ENCODE measurements at places on chromosomes 5 and 9. TPM values are rescaled to one million over a fixed set of nuclear protein-coding genes. Genes with fewer than 3 reads are reported as not detected.
A peak's percentile ranks its signal among the peaks of the same experiment; 100 is the strongest.

GRCh38 chr9:94287877-94288513, 28.9 kb downstream of the ZNF169 start:
- no peak for DNase-seq

DNA sequence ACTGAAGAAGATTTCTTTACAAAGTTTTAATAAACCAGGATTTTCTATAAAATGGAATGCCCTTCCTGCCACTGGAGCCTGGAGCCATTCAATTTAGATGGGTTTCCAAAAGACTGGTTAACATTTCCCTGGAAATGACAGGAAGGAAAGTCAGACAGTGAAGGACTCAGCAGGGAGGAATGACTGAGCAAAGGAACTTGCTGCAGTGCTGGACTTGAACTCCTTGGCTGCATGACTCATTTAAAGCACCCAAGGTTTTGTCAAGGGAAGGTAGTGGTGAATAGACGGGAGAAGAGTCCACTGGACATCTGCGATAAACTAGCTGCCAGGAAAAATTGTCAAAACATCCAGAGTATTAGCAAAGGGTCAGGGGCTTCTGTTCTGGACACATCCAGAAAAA, 163.8 kb upstream of the SLC28A3 start:
- DNase-seq, result no peak

- no peak for DNase-seq
These were observed 8.4 kb downstream of the PTCH1 start for GRCh38 chr9:95508242-95508967.

DNA sequence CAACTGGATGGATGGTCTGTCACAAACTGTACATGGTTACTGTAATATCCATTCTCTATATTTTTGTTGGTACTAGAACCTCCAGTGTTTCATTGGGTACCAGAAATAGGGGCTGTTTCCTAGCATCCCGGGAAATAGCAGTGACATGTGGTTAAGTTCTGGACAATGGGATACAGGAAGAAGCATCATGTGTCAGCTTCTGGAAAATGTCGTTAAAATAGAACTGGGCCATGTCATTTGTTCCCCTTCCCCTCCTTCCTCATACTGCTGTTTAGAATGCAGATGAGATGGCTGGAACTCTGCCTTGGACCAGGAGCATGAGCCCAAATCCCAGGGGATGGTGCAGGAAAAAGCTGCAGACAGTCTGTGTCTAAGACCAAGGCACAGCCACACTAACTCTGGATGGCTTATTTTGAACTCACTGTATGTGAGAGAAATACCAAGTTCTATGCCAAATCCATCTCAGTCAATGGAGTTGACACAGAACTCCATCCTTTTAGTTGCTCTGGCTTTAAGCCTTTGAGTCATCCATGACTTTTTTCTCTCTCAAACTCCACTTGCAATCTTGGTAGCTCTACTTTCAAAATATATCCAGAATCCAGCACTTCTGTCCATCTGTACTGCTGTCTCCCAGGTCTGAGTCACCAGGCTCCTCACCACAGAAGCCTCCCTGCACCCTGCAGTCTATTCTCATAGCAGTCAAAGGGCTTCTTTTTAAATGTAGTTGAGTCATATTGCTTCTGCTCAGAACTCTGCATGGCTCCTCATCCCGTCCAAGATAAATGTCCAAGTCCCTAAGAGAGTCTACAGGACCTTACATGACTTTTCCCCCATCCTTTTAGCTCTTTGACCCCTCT, 184.2 kb downstream of the NSG2 start:
- no peak for DNase-seq

DNA sequence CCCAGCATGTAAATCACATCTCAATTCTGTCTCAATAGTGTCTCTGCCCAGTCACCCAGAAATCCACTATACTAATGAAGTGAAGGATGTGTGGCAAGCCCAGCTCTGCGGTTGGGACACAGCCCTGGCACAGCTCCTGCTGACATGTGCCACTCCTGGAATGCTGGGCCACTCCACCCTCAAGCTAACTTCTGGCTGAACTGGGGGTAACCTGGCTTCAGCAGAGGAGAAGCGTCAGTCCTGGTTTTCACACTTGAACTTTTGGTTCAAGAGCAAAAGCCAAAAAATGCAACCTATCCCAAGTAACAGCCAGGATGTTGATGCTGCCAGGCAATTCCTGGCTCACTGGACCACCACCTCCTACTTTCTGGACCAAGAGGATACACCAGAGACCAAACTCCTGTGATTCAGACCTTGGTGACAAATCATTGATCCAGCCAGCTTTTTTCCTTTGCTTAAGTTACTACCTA, 86.4 kb downstream of the ARRDC3 start:
- DNase-seq, result peak; percentile 92

- DNase-seq, result no peak
These were observed 11.8 kb upstream of the ZDHHC11 start for GRCh38 chr5:862367-863243.

DNA sequence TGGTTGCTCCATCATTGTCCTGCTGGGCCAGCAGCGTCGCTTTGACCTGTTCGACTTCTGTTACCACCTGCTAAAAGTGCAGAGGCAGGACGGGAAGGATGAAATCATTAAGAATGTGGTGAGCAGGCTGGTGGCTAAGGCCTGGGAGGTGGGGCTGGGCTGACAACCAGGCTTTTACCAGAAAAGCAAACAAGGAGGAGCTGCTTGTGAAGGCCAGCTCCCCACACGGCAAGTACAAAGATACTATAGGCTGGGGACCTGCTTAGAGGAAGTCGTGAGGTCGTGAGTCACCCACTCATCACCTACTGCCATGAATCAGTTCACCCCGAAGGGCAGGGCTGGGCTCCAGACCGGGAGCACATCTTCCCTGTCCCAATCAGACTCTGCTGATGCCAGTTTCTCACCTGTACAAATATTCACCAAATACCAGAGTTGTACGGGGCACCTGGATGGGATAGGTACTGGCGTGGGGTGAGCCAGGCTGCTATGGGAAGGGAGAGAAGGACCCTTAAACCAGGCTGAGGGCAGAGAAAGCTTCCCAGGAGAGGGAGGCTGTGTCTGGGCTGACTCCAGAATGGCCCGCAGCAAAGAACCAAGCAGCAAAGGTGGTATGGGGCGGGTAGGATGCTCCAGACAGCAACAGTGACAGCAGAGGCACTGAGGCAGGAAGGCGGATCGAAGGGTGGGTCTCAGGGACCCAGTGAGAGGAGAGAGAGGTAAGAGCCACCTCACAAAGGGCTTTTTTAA, 69.3 kb upstream of the NIPAL4 start:
- DNase-seq, result no peak

DNA sequence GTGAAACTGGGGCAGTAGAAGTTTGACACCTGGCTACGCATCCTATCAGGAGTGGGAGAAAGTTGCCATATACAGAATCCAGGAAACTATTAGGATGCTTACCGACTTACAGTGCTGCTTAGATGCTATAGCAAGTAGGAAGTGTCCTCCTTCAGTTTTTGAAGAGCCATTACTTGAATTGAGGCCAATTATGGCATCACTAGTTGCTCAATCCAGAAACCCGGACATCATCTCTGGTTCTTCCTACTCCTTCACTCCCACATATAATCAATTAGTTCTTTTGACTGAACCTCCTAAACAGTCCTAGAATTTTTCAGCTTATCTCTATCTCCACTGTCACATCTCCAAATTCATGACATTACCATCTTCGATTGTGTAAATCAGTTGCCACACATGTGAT, 41.8 kb upstream of the UGCG start:
- no peak for DNase-seq

Gene DIPK1B
- 5.7 TPM for total RNA-seq

Gene NOTCH1
- total RNA-seq, result 112 TPM

Gene MUSK
- not detected for total RNA-seq

Gene TMEM215
- total RNA-seq, result not detected

Data from suprapubic skin (tissue), 4 donors.